ENCODE measurements at places on chromosomes 7 and 10.

DNA sequence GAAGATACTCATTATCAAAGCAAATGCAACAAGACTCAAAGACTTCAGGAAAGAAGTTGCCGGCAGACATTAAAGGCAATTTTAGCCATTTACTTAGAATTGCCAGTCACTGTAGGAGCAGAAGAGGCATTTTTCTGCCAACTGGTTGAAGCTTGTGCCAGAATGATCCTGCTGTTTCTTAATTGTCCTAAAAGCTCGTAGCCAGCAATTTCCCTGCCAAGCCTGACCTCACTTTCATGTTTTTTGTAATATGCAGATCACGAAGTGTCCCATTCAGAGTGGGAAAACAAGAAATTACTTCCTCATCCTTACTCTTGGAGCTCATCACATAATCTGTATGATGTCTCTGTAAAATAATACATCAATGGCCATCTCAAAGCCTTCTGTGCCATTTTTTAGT is 130.9 kb upstream of the ANKRD1 start:
- no peak for DNase-seq

DNA sequence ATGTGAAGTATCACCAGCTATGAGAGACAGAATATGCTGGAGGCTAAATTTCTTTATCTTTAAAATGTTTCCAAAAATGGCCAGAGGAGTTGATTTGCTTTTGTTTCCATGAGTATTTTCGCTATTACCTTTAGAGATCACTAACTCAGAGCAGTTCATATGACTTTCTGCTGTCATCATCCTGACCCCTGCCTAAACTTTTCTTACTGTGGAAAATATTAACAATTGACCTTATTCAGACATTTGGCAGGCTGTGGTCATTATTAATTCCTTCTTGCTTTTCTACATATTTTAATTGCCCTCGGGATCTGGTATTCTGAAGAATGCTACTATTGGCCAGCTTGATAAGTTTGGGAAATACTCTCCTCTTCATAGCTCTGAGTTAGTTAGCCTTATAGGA is 156.5 kb downstream of the EXOC4 start:
- DNase-seq = no peak

DNA sequence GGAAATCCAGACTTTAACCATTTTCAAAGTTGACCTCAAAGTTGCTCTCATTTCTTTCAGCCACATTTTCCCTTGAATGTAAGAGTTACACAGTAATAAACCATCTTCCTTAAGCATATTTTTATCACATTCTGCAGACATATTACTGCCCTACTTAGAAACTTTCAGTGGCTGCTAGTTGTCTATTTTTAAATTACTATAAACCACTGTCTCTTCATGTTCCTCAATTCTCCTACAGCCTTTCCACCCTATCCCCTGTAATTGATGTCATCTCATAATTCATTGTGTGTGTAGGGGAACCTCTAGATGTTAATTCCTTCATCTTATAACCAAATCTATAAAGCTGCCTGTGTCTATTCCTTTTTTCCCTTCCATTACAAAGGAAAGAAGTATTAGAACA is 78.1 kb upstream of the STRIP2 start:
- DNase-seq = no peak

DNA sequence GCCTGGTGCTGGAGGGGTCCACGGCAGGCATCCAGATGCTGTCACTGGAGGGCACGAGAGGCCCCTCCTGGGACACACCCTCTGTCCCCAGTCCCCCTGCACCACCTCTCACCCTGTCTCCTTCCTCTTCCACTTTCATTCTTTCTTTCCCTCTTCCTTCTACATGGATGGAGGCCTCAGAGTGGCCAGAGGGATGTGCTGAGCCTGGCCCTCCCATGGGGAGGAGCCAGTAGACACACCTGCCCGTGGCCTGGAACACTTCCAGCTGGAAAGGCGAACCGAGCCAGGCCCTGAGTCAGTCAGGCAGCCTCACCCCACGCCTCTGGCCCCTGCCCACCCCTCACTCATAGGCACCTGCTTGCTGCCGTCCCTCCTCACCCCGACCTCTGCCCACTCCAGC is 55.9 kb upstream of the MXI1 start:
- no peak for DNase-seq

All from stimulated activated CD4-positive, alpha-beta T cell treated with anti-CD3 and anti-CD28 coated beads, Interleukin-1b, Interleukin-23, amount 100 ng/mL, for 48 hours (primary cell).